ENCODE measurements at places on chromosomes 2 and 18.
A peak's percentile ranks its signal among the peaks of the same experiment; 100 is the strongest.

DNA sequence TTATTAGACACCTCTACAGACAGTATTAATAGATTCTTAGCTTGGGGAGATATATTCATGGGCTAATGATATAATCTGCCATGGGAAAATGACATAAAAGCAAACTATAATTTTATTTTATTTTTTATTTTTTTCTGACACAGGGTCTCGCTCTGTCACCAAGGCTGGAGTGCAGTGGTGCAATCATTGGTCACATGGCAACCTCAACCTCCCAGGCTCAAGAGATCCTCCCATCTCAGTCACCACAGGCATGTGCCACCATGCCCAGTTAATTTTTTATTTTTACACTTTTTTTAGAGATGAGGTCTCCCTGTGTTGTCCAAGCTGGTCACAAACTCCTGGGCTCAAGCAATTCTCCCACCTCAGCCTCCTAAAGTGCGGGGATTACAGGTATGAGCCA is 39.3 kb downstream of the RTN4 start:
- DNase-seq, result no peak

GRCh38 chr2:78977661-78978145 is 47.8 kb upstream of the REG3G start:
- no peak for DNase-seq

GRCh38 chr2:11675423-11676112 is 5.6 kb upstream of the NTSR2 start:
- no peak for DNase-seq

GRCh38 chr18:57916684-57917083 is 113.6 kb upstream of the ATP8B1 start:
- no peak for DNase-seq

DNA sequence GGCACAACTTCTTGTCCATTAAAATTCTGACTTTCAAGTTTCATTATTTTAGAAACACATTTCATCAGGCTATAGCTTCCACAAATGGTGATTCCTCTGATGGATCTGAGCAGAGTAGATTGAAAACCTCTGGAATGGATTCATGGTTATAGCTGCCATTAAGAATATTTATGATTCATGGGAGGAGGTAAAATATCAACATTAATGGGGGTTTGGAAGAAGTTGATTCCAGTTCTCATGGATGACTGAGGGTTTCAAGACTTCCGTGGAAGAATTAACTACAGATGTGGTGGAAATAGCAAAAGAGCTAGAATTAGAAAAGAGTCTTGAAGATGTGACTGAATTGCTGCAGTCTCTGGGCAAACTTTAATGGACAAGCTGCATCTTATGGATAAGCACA is 797.4 kb downstream of the SUCLG1 start:
- no peak for DNase-seq

DNA sequence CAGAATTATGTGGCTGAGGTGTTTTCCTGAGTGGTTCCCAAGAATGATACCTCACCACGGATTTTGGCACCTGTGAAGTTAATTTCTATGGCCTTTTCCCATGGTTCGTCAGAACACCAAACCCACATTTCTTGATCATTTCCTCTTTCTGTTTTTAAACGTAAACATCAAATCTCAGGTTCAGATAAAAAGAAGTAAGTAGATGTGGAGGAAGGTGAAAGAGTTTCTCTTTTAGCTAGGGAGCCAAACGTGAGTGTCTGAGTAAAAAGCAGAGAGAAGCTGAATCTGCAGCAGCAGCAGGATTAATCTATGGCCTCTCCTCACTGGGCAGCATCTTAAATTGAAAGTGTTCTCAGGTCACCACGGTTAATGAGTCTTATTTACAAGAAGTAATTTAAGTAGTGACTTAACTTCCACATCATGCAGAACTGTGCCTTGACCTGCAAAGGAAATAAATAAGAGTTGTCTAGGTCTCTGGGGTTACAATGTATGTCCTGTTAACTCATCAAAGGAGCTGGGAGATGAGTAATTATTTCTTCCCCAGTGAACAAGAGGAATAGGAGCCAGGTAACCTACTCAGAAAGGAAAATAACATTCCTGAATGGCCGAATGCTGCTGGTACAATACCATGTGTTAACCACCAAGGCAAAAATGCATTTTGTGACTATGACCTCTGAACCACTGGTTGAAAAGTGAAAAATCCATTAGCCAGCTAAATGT is 139.6 kb upstream of the NETO1 start:
- DNase-seq, result no peak

DNA sequence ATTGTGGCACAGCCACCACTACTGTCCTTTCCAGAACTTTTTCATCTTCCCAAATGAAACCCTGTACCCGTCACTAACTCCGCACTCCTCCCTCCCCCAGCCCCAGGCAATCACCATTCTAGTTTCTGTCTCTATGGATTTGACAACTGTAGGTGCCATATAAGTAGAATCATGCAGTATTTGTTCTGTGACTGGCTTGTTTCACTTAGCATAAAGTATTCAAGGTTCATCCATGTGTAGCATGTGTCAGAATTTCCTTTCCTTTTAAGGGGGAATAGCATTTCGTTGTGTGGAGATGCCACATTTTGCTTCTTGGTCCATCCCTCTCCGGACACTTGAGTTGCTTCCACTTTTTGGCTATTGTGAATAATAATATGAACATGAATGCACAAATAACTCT is 842 bp upstream of the CKAP2L start:
- DNase-seq, result no peak

DNA sequence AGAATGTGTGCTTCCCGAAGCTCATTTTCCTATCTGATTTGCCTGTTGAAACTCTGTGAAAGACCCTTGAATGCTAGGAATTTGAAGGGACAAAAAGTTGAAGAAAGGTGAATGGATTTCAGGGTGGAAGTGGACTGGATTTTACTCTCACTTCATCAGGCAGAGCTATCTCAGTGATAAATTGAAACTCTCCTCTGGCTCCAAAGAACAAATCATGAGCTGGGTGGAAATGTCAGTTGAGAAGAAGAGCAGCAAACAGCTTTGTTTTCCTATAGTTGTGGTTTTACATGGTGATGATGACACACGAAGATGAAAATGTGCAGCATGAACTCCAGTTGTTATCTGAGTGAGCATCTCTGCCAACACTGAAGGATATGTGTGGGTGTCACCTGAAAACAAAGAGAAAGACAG is 34.4 kb downstream of the CD28 start:
- peak; percentile 35 for DNase-seq

DNA sequence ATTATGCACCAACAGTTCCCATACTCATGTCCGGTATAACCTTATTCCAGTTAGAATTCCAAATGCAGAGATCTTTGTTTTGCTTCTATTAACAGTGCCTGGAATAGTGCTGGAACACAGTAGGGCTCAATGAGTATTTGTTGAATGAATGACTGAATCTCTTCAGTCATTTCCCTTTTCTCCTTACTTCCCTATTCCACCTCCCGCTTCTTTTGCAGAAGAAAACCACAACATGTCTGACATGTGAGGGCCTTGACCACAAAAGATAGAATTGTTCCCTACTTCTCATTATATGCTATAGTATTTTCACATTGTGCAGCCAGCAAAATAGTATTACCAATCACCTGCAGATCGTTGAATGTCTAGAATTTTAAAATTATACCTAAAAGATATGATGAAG is 19.5 kb upstream of the HNRNPLL start:
- DNase-seq, result no peak

GRCh38 chr18:46416706-46417638 is 240.0 kb downstream of the LOXHD1 start:
- DNase-seq, result no peak
